ENCODE measurements at places on chromosomes 13 and 19.

GRCh38 chr13:33107361-33107760 lies 91.1 kb downstream of the KL start:
- no peak for DNase-seq

DNA sequence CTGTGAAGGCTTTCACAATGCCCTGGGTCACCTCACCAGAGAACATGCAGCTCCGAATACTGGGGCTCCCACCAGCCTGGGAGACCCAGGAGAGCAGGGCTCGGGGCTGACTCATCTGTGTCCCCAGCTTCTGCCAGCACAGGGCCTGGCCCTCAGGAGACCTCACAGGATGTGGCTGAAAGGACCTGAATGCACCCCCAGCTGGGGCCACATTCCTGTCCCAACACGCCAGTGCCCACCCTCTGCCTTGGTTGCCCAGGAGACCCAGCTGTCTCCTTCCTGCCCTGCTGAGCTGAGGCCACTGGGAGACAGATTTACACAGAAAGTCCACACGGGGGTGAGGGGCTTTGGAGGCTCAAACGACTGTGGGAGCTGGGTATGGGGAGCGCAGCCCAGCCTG lies 11.9 kb downstream of the BCAT2 start:
- DNase-seq = no peak

- DNase-seq = no peak
Observed at GRCh38 chr19:40413291-40413845, at the start of gene PRX. Gene PRX, minus strand, starts transcription at chr19:40413378. Its CDS starts 5,446 bp downstream, at chr19:40407932.

DNA sequence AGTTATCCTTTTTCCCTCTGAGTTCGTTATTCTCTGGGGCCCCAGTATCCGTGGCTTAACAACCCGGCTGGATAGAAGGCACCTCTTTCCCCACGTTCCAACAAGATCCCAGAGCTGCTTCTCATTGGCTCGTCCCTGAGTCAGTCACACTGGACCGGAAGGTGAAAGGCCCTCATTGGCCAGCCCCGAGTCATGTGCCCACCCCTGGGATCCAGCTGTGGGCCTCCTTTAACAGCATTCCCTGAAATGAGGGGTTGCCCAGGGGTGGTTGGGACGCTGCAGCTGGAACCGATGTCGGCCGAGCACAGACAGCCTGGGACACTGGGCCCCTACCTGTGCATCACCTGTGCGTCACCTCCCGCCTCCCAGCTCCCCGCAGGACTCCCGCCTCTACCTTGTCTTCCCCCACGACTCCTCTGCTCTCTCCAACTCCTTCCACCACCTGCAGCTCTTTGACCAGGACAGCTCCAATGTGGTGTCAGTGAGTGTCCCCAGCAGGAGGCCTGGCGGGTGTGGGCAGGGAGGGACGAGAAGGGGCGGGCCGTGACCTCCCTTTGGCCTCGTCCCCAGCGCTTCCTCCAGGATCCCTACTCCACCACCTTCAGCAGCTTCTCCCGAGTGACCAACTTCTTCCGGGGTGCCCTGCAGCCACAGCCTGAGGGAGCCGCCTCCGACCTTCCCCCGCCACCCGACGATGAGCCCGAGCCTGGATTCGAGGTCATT lies 4.3 kb downstream of the TBC1D17 start:
- DNase-seq = no peak

- no peak for DNase-seq
Observed at GRCh38 chr13:72808917-72809500, 27.1 kb downstream of the PIBF1 start.

GRCh38 chr19:50273821-50274220 lies 55.4 kb downstream of the KCNC3 start:
- DNase-seq = no peak

DNA sequence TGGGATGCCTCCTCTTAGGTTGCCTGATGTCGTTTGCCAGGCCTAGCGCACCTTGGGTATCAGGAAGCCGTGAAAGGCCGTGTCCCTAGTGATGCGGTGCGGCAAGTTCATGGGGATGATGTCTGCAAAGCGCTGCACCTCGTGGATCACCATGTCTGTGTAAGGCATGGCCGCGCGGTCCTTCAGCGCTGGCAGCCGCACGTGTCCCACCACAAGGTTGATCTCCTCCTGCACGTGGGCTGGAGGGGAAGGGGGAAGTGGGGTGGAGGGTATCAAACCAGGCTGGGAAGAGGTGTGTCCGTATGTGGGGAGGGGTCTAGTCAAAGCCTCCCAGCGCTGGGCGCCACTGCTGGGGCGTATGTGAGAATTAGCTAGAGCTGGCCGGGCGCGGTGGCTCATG lies 23.2 kb downstream of the EGLN2 start:
- no peak for DNase-seq

- DNase-seq = no peak
Observed at GRCh38 chr19:43564800-43565199, 10.5 kb downstream of the XRCC1 start.

DNA sequence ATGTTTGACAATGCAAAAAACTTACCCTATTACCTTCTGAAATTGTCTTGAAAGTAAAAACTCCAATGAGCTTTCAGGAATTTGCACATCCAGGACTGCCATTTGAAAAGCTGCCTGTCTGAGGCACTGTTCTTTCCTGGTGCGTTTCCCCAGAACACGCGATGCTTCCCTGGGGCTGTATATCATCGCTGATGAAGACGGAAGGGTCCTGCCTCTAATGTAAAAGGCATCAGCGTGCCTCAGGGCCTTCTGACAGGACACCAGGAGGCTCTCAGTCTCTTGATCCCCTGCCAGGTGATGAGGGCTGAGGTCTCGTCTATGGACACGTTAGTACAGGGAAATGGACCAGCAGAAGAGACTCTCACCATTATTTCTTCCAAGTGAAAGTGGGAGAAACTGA lies 296.8 kb downstream of the EFNB2 start:
- DNase-seq = no peak

- no peak for DNase-seq
Observed at GRCh38 chr19:54684527-54684926, 21.7 kb downstream of the LILRB4 start.

DNA sequence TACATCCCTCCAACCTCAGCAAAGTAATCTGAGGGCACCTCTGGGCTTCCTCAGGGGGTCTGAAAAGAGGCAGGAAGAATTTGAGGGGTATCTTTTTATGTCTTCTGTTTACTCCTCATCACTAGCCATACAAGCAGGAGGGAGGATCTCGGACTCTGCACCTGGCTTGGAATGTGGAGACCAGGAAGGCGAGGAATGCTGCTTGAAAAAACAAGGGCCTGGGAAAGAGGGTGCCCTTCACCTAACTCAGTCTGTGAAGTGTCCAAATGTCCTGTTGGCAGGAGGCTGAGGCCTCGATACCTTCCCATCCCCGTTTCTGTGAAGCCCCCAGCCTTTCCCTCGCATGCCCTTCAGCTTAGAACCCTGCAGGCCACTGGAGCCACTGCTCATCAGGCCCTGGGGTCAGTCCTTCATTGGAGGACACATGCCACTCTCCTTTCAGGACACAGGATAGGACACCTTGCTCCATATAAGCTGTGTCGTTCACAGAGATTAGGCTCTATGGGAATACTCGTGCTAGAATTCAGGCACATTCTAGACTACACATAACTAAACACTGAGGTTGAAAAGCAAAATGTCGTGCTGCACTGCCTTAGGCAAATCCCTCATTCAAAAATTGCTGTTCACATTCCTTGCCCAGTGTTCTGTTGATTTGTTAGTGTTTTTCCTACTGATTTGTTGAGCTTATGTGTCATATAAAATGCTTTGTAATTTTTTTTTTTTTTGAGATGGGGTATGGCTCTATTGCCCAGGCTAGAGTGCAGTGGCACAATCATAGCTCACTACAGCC lies 49.7 kb downstream of the ESD start:
- no peak for DNase-seq

DNA sequence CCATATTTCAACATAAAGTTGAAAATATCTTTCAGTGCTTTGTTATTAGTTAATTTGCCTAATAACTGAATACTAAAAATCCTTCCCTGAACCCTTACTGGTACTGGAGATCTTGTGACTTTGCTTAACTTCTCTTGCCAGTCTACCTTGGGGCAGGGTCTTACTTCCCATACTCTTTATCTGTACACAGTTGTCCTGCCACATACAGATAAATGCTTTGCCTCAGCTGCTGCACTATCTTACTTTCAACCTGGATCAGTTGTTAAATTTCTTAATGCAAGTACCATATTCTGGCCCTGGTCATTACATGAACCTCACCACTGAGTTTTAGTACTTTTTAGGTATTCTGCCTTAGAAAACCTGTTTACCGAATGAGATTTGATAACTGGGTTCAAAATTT lies 107.6 kb downstream of the PIBF1 start:
- no peak for DNase-seq
